ENCODE measurements at places on chromosomes 5 and 9.

DNA sequence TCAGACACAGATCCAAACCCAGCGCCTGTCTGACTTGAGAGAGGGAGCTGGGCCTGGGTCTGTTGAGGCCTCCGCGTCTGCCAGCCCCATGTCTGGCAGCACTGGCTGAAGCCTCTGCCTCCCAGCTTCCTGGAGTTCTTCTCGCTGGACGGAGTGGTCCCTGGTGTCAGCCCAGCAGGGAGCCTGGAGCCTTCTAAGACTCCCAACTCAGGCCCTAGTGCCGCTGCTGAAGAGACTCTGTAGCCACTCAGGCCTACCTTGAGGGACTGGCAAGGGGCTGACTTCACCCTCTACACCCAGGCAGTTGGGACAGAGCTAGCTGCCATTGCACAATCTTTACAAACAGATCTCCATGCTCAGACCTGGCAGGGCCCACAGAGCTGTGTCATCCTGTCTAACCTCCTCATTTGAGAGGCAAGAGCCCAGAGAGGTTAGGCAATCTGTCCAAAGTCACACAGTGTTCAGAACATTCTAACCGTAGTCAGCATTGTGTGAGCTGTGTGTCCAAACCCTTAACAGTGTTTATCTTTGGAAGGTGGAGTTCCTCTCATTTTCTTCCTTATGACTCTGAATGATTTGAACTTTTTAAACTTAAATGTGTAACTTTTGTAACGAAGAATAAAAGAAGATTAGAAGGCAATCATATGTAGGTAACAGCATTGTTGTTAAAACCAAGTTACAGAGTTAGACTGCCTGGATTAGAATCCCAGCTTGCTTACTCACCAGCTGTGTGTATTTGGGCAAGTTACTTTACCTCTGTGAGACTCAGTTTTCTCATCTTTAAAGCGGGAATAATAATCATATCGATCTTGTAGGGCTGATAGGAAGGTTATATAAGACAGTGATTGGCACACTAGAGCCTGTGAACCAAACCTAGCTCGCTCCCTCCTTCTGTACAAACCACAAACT is 4.6 kb upstream of the DUSP1 start:
- DNase-seq = no peak

- DNase-seq = peak; percentile 61
These were observed 33.2 kb upstream of the NOTCH1 start for GRCh38 chr9:136578915-136579649.

GRCh38 chr9:98201102-98201501 is 8.7 kb upstream of the CORO2A start:
- no peak for DNase-seq

- DNase-seq = no peak
These were observed 4.7 kb upstream of the ISCA1 start for GRCh38 chr9:86287013-86287412.

- no peak for DNase-seq
These were observed 223.5 kb downstream of the SH3GL2 start for GRCh38 chr9:17802249-17802857.

DNA sequence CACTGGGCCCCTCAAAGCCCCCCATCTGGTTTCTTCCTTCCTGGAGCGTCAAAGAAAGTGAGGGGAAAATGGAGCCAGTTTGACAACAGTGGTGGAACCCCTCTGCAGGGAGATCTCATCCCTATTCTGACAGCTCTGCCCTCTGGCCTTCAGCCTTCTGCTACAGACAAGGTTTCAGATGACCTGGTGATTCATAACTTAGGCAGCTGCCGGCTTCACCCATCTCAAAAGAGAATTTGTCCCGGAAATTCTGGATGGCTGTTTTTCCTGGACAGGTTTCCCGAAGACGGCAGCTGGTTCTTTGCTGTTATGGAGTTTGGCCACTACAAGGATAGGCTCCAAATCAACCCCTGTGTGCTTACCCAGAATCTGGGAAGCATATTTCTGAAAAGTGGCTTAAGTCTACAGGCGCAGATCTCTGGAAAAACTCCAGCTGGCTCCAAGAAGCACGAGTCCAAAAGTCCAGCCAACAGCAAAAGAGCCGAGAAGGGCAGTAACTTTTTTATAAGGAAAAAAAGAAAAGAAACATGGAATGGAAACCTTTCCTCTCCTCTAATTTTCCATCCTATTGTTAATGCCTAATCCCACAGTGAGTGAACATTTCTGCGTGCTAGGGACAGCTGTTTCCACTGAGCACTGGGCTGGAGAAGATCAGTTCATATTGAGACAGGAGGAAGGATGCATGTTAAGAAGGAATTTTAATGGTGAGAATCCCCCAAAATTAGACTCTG is 54.5 kb downstream of the ZNF366 start:
- no peak for DNase-seq

- DNase-seq = no peak
These were observed 76.7 kb upstream of the IER5L start for GRCh38 chr9:129254566-129255287.
